Lower lobe of right lung (tissue), 2 donors: ENCODE measurements at places on chromosomes 11 and 22. TPM values are rescaled to one million over a fixed set of nuclear protein-coding genes. Genes with fewer than 3 reads are reported as not detected.

The PRG3 gene
- total RNA-seq = not detected

The MN1 gene
- 6.5 TPM for total RNA-seq

The RAB3IL1 gene
- total RNA-seq = 11.4 TPM

The ART1 gene
- total RNA-seq = 1.0 TPM

The NLRP6 gene
- 1.3 TPM for total RNA-seq

The OR52H1 gene
- 0.35 TPM for total RNA-seq

The SCGB2A2 gene
- total RNA-seq = not detected

The HORMAD2 gene
- not detected for total RNA-seq

The SCN2B gene
- total RNA-seq = 1.6 TPM

The OR51B2 gene
- total RNA-seq = not detected

The CCDC87 gene
- total RNA-seq = 0.50 TPM

The PDGFD gene
- 3.9 TPM for total RNA-seq

The DCHS1 gene
- 23.2 TPM for total RNA-seq

The PATE4 gene
- not detected for total RNA-seq

The ROBO4 gene
- 58.3 TPM for total RNA-seq

The GPHA2 gene
- total RNA-seq = not detected

The NUDT8 gene
- 8.8 TPM for total RNA-seq

The OR52N4 gene
- not detected for total RNA-seq

The OVOL1 gene
- total RNA-seq = 0.89 TPM

The SLC36A4 gene
- total RNA-seq = 17.8 TPM

The HBB gene
- total RNA-seq = 323 TPM

The SPATA19 gene
- not detected for total RNA-seq

The POU2AF1 gene
- 3.4 TPM for total RNA-seq

The ACTN3 gene
- 0.24 TPM for total RNA-seq

The MS4A3 gene
- not detected for total RNA-seq

The TBX10 gene
- not detected for total RNA-seq

The TESMIN gene
- total RNA-seq = 1.9 TPM

The ST14 gene
- 61.1 TPM for total RNA-seq

The OR10A2 gene
- total RNA-seq = not detected

The RFPL1 gene
- not detected for total RNA-seq

The GTF2H1 gene
- 38.3 TPM for total RNA-seq

The OSBP2 gene
- 3.1 TPM for total RNA-seq

The IGLL1 gene
- total RNA-seq = not detected

The BCO2 gene
- total RNA-seq = 8.9 TPM

The CRACR2B gene
- 43.6 TPM for total RNA-seq

The KCNK4 gene
- total RNA-seq = not detected

The ZNF214 gene
- total RNA-seq = 3.3 TPM

The DDI1 gene
- not detected for total RNA-seq

The SCUBE2 gene
- total RNA-seq = 7.1 TPM

The SLC15A3 gene
- 199 TPM for total RNA-seq

The RPS25 gene
- total RNA-seq = 878 TPM

The OR52A1 gene
- total RNA-seq = not detected

The SCN4B gene
- 6.0 TPM for total RNA-seq
